ENCODE measurements at places on chromosomes 2 and 18. TPM values are rescaled to one million over a fixed set of nuclear protein-coding genes. Genes with fewer than 3 reads are reported as not detected.

- H3K27me3 ChIP-seq: peaks cover 68% of the 10 kb centered on the region
- no peaks in the 10 kb centered on the region for H3K36me3 ChIP-seq
- no peak for DNase-seq
- peak within 1 kb of the TSS; percentile 26 for H3K4me3 ChIP-seq
Observed at GRCh38 chr2:232487385-232488096, at the start of gene ECEL1. ECEL1 (minus strand) TSS chr2:232487834; CDS start chr2:232486653, 1,181 bp downstream.

DNA sequence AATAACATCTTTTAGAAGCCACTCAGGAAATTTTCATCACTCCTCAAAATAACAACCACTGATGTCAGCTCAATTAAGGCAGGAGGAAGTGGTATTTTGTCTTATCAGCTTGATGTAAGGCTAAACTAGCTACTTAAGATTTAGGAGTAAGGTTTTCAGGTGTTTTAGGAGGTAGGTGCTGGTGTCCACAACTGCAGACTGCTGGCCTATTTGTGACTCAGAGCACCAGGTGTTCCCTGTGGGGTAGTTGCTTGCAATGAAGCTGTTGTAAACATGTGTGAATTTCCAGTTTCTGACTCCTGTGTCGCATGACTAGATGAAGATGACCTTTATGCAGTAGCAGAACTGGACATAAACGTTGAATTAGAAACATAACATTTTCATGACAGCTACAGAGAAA lies 164.2 kb downstream of the THSD7B start:
- DNase-seq: no peak
- H3K4me1 ChIP-seq: no peaks in the 10 kb centered on the region
- H3K27me3 ChIP-seq: no peaks in the 10 kb centered on the region

- no peaks in the 10 kb centered on the region for H3K27me3 ChIP-seq
- no peaks in the 10 kb centered on the region for H3K4me1 ChIP-seq
- no peak for DNase-seq
- no peak overlapping the region for H3K27ac ChIP-seq
- no peaks in the 10 kb centered on the region for H3K36me3 ChIP-seq
- no peak overlapping the region for H3K4me3 ChIP-seq
Observed at GRCh38 chr18:43049021-43049420, 66.5 kb downstream of the RIT2 start.

The ANKRD30B gene
- polyA plus RNA-seq: not detected

DNA sequence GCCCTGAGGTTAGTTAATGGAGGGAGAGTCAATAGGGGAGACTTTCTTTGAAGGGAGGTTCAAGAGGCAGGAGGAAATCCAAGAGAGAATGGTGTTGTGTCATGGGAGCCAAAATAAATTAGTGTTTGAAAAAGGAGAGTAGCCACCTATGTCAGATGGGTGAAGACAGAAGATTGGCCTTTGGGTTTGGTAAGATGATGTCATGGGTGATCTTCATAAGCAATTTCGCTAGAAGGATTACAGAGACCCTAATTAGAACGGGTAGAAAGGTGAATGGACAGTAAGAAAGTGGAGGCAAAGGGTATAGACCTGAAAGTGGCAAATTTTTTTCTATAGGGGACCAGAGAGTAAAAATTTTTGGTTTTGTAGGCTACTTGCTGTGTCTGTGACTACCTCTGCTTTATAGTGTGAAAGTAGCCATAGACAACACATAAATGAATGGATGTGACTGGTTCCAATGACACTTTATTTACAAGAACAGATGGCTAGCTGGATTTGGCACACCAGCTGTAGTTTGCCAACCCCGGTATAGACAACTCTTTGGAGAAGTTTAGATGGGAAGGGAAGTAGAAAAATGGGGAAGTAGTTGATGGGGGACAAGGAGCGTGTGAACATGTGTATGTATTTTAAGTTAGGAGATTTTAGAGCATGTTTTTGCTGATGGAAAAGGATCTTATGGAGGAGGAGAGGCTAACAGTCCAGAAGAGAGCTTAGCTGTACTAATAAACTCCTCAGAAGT lies 9.3 kb downstream of the STAMBP start:
- no peak for DNase-seq
- no peak overlapping the region for H3K4me3 ChIP-seq
- no peaks in the 10 kb centered on the region for H3K36me3 ChIP-seq
- peaks cover 11% of the 10 kb centered on the region for H3K4me1 ChIP-seq
- no peak overlapping the region for H3K27ac ChIP-seq

The TSHZ1 gene
- 8.5 TPM for polyA plus RNA-seq

DNA sequence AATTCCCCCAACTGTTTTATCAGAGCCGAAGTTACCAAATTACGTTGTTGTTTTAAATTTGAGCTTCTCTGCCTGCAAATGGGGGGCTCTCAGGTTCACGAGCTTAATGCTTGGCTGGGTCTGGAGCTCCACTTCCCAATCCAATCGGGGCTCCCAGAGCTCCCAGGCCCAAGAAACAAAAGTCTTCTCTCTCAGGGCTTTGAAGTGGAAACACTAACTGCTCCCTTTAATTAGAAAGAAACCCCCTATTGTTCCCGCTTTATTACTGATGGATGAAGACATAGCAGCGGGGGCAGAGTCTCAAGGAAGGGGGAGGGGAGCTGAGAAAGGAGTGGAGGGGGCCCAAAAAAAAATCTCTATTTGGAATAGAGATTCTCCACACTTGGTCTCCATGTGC lies 15.6 kb upstream of the PKDCC start:
- H3K4me3 ChIP-seq: no peak overlapping the region
- peaks cover 11% of the 10 kb centered on the region for H3K4me1 ChIP-seq
- no peak overlapping the region for H3K27ac ChIP-seq
- no peak for DNase-seq
- no peaks in the 10 kb centered on the region for H3K27me3 ChIP-seq

GRCh38 chr2:1886405-1886992 lies 142.2 kb upstream of the PXDN start:
- peak; percentile 88 for DNase-seq
- H3K27me3 ChIP-seq: no peaks in the 10 kb centered on the region
- H3K27ac ChIP-seq: no peak overlapping the region
- no peak overlapping the region for H3K4me3 ChIP-seq
- H3K36me3 ChIP-seq: no peaks in the 10 kb centered on the region

DNA sequence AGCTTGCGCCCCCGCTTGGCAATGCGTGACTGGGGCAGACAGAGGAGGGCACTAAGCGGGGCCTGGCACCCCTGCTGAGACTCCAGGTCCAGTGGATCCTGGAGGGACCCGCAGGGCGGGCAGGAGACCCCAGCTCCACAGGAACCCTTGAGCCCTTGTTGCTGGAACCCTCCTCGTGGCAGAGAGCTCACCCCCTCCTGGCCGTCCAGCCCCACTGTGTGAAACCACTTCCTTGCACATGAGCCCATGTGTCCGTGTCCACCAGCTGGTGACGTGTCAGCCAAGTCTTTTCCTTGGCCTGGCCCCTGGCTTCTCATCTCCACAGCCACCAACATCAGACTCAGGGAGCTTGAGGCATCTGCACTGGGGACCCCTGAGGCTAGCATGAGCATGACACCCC lies 38.0 kb downstream of the BIN1 start:
- no peak overlapping the region for H3K27ac ChIP-seq
- H3K4me3 ChIP-seq: no peak overlapping the region
- peaks cover 29% of the 10 kb centered on the region for H3K4me1 ChIP-seq
- H3K36me3 ChIP-seq: no peaks in the 10 kb centered on the region

DNA sequence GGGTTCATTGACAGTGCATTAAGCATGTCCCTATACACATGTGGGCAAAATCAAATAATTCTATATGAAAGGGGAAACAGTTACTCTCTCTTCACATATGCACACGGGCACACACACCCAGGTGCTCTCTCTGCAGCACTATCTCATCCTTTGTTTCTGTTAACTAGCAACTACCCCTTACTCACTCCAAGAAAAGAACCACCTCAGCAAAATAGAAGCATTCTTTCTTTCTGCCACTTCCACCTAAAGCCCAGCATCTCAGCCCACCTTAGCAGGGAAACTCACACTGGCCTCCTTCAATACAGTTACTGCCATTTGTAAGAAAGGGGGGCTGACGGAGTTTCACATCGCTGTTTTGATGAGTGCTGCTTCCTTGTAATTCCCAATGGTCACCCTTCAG lies 216.3 kb upstream of the ID2 start:
- no peaks in the 10 kb centered on the region for H3K27me3 ChIP-seq
- no peak overlapping the region for H3K4me3 ChIP-seq
- no peak for DNase-seq
- no peak overlapping the region for H3K27ac ChIP-seq

The TMEM198 gene
- 12.2 TPM for polyA plus RNA-seq

DNA sequence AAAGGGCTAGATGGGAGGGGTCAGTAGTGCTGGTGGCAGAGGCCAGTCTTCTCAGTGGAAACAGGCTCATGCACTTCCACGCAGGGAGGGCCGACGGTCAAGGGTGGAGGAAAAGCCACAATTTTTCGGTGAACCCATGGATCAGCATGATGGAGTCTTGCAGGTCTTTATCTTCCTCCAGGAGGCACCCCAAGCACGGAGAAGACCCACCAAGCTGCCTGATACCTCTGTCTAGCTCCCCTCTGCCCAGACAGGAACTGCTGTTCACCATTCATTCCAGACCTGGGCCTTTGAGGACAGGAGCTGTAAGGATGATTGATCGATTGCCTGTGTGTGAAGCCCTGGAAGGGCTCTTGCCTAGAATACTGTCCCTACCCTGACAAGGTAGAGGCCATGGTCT lies 2.8 kb upstream of the LRRFIP1 start:
- peaks cover 11% of the 10 kb centered on the region for H3K4me1 ChIP-seq
- no peaks in the 10 kb centered on the region for H3K27me3 ChIP-seq
- no peaks in the 10 kb centered on the region for H3K36me3 ChIP-seq

GRCh38 chr2:7755879-7756278 lies 838.7 kb downstream of the RNF144A start:
- no peak overlapping the region for H3K4me3 ChIP-seq
- no peak overlapping the region for H3K27ac ChIP-seq
- H3K27me3 ChIP-seq: no peaks in the 10 kb centered on the region
- no peak for DNase-seq
- no peaks in the 10 kb centered on the region for H3K36me3 ChIP-seq
- no peaks in the 10 kb centered on the region for H3K4me1 ChIP-seq

The NGEF gene
- polyA plus RNA-seq: 3.2 TPM

The TDRD15 gene
- polyA plus RNA-seq: not detected

- H3K36me3 ChIP-seq: no peaks in the 10 kb centered on the region
- peak overlapping the region; percentile 35 for H3K27ac ChIP-seq
- no peak overlapping the region for H3K4me3 ChIP-seq
- no peaks in the 10 kb centered on the region for H3K4me1 ChIP-seq
- no peaks in the 10 kb centered on the region for H3K27me3 ChIP-seq
Observed at GRCh38 chr2:227739351-227739750, 6.3 kb upstream of the SCYGR8 start.

DNA sequence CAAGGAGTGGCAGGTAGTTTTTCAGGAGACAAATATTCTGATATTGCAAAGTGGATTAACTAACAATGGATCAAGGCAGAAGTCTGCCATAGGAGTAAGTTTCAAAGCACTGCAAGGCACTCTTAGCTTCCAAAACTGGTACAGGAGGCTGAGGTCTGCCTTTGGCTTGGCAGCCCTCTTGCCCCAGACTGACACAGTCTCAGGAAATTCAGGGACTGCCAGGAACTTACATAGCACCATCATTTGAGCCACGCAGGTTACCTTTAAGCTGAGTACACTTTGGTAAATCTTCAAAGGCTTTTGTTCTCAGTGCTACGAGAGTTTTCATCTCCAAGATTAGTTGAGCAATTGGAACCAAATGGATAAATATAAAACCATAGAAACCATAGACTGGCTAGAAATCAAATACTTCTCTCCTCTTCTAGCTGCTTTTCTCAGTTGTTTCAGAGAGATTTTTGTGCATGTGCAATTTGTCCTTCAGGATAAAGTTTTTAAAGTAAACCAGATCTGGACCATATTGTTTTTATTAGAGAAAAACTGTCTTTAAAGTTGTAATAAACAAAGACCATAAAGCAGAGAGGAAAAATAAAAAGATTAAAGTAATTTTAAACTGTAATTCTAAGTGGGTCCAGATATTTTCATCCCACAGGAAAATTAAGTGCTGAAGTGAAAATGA lies 18.8 kb downstream of the ANKRD29 start:
- peak overlapping the region; percentile 3 for H3K27ac ChIP-seq
- no peaks in the 10 kb centered on the region for H3K36me3 ChIP-seq
- no peak for DNase-seq
- no peaks in the 10 kb centered on the region for H3K27me3 ChIP-seq
- H3K4me3 ChIP-seq: no peak overlapping the region
- H3K4me1 ChIP-seq: peaks cover 4% of the 10 kb centered on the region

DNA sequence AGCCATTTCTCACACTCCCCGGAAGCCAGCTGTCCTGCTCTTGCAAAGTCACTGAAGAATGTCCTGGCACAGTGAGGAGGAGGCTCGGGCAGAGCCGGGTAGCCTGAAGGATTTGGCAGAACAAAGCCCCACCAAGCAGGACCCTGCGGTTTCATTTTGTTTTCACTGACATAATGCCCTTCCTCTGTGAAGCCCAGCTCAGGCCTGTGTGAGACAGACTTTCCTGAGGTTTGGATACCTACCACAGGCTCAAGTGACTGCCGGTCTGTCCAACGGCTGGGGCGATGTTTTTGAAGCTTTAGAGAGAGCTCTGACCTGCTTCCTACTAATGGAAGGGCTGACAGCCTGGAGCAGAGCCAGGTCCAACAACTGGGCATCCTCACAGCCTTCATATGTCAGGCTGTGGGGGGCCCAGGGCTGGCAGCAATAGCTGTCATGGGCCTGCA lies 99.8 kb upstream of the FZD7 start:
- H3K4me3 ChIP-seq: no peak overlapping the region
- DNase-seq: no peak
- peaks cover 22% of the 10 kb centered on the region for H3K4me1 ChIP-seq
- no peak overlapping the region for H3K27ac ChIP-seq
- no peaks in the 10 kb centered on the region for H3K27me3 ChIP-seq

DNA sequence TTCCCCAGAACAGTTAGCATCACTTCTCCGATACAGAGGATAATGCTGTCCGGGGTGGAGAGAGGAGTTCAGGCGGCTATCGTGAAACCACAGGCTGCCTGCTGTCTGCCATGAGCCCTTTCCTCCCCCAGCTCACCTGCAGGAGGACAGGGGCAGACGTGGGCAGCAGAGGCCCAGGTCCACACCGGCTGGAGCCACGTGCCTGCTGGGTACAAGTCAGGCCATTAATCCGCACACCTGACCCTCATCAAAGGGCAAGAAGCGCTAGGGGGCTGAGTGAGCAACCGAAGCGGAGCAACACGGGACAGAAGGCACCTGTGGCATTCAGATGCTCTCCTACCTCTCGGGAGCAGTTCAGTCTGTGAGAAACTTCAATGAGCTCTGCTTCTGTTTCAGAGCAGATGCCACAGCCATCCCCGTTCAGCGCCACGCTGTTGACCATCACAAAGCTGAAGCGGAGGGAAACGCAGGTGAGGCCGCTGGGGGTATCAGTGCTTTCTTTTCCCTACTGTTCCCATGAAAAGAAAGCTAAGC lies 21.5 kb downstream of the MPPE1 start:
- no peak overlapping the region for H3K4me3 ChIP-seq
- peak overlapping the region; percentile 88 for H3K27ac ChIP-seq
- no peaks in the 10 kb centered on the region for H3K36me3 ChIP-seq
- H3K27me3 ChIP-seq: no peaks in the 10 kb centered on the region

Measured in hepatocyte (in vitro differentiated cells).